Non-pigmented ciliary epithelial cell (primary cell): ENCODE measurements at places on chromosomes 12 and 14.

GRCh38 chr12:93244514-93245077, 133.1 kb upstream of the NUDT4 start:
- DNase-seq, result no peak

DNA sequence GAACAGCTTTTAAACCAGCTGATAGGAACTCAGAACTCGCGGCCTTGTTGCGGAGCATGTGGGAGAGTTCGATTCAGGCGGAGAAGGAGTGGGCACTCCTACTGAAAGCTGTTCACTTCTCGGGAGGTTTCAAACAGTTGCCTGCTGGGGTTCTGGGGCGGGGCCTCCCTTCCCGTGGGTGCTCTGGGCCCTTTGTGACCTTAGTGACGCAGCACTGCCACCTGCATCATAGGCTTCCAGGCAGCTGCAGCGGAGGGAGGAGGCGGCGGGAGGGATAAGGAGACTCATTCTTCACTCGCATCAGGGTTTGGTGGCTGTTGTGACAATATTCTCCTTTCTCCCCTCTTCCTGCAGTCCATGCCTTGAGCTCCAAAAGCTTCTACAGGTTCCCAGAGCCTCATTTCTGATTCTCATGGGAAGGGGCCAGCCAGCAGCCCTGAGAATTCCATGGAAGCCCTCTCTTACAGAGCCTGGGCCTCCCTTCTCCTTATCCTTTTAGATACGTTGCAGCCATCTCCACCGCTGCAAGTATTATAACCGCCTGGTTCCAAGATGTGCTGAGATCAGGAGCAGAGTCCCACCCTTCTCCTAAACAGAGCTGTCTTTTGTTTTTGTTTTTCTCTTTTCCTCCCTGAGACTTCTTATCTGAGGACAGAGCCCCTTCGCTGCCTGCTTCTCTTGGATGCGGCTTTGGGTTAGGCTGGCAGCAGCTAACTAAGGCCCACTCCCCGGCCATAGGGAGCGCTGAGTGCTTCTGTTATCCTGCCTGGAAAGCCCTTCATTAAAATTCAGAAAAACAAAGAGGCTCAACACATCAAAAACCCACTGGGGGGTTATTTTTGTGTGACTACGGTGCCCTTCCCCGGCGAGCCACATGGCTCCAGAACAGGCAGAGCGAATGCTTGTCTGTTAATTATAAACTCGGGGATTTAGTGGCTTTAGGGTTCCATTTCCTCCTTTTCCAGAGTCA, 67.6 kb upstream of the GPATCH2L start:
- DNase-seq, result no peak

- DNase-seq, result no peak
Observed at GRCh38 chr14:32013083-32013482, 64.0 kb upstream of the ARHGAP5 start.

DNA sequence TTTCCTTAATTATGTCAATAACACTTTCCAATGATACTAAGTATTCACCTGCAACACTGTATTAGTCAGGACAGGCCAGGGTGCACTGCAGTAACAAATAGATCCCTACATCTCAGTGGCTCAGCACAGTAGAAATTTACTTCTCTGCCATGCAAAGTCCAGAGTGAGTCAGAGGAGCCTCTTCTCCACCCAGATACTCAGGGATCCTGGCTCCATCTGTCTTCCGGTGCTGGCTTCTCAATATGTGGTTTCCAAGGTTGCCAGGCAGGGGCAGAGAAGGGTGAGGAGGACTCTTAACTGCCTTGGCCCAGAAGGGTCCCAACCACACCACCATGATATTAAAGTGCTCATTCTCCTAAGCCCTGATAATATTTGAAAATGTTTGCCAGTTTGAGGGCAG, 47.8 kb downstream of the ADGRD1 start:
- DNase-seq, result no peak

- no peak for DNase-seq
Observed at GRCh38 chr14:33457021-33457420, 493.9 kb downstream of the EGLN3 start.

DNA sequence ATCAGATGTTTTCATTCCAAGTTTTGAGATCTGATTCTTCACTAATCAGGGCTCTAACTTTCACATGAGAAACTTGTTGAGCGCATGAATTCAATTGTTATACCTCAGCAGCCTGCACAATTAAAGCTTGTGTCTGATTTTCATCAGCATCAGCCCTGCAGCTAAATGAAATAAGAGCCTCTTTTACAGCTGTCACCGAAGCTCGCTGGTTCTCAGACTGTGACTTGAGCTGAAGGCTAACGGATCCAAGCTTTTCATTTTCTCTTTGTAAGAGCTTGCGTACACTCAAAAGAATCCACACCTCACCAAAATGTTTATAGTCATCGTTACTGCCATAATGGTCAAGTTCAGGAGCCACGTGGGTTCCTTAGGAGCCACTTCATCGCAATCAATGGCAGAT, 65.5 kb upstream of the BEGAIN start:
- DNase-seq, result no peak

DNA sequence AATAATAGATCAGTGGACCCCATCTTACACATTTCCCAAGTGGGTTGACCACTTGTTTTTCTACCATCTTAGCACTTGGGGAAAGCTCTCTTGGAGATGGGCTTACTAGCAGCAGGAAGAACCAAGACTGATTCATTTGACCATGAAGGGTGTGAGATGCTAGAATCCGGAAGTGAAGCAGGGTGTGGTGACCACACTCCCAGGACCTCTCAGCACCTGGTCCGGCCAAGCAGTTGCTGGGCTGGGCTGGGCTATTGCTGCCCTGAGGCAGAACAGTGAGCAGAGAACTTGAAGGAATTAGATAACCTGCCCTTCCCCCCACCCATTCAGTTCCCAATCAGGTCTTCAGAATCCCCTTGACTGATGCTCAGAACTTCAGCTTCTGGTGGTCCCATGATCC, 24.4 kb downstream of the ADCY6 start:
- DNase-seq, result no peak

- DNase-seq, result no peak
Observed at GRCh38 chr14:66371776-66372175, 114.4 kb upstream of the CCDC196 start.

DNA sequence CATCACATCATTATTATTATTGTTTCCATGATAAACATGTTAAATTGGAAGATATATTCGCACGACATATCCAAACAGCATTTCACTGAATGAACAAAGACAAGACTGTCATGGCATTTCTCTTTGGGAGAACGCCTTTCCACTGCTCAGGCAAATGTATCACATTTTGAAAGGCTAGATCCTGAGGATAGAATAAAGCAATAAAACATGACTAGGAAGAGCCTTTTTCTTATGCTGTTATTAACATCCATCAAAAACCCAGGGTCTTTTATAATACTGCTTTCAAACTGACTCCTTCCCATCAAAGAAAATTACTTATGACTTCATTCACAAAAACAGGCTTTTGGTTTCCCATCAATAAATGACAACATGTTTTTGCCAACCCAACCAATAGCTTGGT, 630.9 kb downstream of the TMTC2 start:
- no peak for DNase-seq

- no peak for DNase-seq
Observed at GRCh38 chr12:2586156-2587038, 208.4 kb upstream of the FKBP4 start.

DNA sequence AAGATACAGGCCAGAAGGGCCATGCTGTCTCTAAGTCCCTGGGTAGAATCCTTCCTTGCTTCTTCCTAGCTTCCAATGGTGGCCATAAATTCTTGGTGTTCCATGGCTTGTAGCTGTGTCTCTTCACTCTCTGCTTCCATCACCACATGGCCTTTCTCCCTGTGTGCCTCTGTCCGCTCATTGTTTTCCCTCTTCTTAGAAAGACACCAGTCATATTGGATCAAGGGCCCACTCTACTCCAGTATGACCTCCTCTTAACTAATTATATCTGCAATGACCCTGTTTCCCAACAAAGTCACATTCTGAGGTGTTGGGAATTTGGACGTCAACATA, 7.6 kb upstream of the MAP1LC3B2 start:
- no peak for DNase-seq

DNA sequence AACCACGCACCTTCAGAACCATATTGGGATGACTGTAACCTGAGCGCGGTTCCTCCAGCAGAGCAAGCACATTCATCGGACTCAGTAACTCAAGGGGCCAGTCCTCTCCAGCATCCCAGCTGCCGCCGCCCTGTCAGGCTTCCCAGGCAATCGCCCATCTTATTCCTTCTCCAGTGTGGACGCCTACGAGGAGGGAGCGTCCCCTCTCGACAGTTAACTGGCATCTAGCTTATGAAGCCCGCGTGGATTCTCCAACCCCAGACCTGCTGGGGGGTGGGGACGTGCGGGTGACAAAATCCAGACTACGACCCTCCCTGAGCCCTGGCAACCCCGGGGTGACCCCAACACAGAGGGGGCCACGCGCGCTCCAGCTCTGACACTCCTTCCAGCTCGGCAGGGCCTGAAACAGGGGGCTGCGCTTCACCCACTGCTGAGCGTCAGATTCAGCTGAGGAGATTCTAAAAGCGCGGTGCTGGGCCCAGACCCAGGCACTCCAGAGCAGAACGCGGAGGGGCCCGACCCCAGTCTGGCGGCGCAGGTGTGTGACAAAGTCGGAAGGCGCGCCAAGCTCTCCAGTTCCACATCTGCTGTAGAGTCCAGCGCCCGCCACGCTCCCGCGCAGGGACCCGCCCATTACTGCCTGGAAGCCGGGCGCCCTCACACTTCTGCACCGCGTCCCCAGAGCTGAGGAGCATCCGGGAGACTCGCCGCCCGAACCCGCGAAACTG, 43.9 kb upstream of the ESR2 start:
- no peak for DNase-seq
